Calu3 (cell line): ENCODE measurements at places on chromosomes 4 and X. TPM values are rescaled to one million over a fixed set of nuclear protein-coding genes. Genes with fewer than 3 reads are reported as not detected.
A peak's percentile ranks its signal among the peaks of the same experiment; 100 is the strongest.

TEX13C gene
- not detected in 2 replicates for total RNA-seq

GRCh38 chr4:69849969-69850368 lies 10.0 kb downstream of the SULT1E1 start:
- no peak for DNase-seq

KDR gene
- total RNA-seq: 0.09 TPM in 1 of 2 replicates, not detected in the other

GRCh38 chr4:133137571-133137970 lies 11.5 kb upstream of the PCDH10 start:
- DNase-seq: no peak

- DNase-seq: no peak
Measured at GRCh38 chr4:164508771-164509170, 245.2 kb upstream of the SMIM31 start.

DNA sequence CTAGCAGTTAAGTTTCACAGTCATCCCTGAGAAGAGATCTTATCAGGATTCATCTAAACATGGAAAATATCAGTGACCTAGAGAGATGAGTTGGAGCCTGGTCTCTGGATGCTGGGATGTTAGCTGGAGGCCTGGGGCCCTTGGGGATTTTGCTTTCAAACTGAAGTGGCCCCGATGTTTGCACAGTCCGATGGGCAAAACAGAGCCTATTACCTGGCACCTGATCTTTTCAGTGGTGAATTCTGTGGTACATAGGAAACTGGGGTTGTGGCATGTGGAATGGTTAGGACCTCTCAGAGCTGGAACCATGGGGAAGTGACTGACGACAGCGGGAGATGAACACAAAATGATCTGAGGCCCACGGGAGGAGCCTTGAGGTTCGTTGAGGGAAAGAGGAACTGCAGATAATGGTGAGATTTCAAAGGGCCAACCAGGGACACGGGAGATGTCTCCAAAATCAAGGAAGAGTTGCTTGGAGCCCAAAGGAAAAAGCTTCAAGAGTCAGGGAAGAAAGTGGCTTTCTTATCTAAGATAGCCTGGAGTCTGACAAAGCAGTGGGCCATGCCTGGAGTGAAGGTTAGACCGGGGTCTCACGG lies 17.8 kb upstream of the TENM3 start:
- no peak for DNase-seq

DNA sequence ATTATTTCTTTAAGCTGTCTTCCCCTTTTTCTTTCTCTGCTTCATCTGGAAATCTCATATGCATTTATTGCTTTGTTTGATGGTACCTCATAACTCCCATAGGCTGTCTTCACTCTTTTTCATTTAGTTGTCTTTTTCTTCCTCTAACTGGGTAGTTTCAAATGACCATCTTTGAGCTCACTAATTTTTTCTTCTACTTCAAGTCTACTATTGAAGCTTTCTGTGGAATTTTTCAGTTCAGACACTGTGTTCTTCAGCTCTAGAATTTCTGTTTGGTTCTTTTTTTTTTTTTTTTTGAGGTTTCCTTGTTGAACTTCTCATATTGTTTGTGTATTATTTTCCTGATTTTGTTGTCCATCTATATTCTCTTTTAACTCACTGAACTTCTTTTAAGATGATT lies 23.0 kb downstream of the CASK start:
- DNase-seq: no peak

DNA sequence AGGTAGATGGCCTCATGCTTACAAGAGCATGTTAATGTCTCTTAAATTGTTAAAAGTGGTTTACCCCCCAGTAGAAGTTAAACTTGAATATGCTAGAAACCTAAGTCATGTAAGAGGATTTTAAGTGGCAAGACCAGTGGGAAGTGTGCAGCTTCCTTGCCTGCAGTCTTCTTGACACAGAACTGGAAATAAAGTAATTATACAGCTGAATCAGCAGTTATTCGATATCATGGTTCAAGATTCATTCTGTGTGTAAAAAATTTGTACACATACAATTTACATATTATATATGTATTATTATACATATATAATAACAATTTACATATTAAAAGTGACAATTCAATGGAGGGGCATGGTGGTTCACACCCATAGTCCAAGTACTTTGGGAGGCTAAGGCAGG lies 24.1 kb downstream of the UGT2B4 start:
- DNase-seq: no peak

SPACA5 gene
- total RNA-seq: not detected in 2 replicates

C4orf50 gene
- not detected in 2 replicates for total RNA-seq

DNA sequence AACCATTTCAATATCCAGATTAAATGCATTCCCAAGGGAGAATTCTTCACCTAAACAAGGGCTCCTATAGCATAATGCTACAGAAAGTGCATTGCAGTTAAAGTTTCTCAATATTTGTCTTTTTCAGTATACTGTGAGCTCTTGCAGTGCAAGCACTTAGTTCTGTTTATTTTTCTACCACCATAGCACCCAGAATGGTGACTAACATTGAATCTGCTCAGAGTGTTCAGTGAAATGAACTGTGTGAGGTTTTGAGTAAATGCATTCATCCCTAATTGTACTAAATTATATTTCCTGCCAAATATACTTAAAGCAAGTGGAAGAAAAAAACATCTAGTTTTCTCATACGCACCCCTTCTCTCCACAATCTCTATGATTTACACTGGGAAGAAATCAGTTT lies 383.9 kb downstream of the PCDH7 start:
- no peak for DNase-seq

DNA sequence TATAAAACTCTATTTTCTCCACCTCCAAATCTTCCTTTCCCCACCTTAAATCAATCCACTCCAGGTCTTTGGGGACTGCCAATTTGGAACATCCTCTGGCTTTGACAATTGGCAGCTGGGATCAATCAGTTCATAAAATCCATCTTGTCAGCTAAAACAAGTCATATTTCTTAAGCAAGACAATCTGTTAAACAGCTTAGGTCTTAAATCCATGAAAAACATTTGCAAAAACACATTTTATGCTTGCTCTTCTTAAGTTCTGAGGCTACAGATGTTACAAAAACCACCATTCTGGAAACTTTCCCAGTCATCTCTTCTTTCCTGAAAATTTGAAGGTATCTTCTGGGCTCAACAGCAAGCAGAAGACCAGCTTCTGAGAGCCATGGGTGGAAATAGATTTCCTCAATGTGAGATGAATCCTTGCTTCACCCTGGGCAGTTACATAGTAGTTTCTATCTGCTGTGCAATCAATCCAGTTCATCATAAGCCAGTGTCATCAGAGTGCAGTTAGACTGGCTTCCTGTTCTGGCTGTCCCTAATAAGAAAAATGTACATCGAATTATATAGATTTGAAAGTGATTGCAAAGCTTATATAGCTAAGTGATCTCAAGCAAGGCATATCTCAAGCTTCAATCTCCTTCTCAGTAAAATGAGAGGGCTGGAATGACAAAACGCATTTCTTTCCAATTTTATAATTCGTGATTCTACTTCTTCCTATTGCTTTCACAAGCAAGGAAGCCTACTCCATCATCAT lies 402.7 kb upstream of the INTU start:
- DNase-seq: no peak

CT45A5 gene
- not detected in 2 replicates for total RNA-seq

GRCh38 chrX:102345916-102346315 lies 93.9 kb downstream of the NXF2B start:
- peak; percentile 58 for DNase-seq

DNA sequence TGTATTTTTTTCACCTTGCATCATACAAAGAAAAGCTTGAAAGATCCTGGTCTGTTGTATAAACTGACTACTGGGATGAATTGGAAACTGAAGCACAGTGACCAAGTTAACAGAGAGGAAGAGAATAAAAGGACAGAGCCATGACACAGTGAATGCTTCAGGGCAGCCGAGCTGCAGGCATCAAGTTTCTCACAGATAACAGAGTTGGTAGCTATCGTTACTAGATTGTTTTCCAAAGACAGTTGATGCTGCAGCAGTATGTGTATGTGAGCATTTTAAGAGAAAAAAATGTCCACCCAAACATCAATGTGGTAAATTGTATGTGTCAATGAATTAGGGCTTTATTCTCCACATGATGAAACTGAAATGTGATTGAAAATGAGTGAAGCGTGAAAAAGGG lies 1032.7 kb downstream of the ADGRL3 start:
- DNase-seq: no peak

DNA sequence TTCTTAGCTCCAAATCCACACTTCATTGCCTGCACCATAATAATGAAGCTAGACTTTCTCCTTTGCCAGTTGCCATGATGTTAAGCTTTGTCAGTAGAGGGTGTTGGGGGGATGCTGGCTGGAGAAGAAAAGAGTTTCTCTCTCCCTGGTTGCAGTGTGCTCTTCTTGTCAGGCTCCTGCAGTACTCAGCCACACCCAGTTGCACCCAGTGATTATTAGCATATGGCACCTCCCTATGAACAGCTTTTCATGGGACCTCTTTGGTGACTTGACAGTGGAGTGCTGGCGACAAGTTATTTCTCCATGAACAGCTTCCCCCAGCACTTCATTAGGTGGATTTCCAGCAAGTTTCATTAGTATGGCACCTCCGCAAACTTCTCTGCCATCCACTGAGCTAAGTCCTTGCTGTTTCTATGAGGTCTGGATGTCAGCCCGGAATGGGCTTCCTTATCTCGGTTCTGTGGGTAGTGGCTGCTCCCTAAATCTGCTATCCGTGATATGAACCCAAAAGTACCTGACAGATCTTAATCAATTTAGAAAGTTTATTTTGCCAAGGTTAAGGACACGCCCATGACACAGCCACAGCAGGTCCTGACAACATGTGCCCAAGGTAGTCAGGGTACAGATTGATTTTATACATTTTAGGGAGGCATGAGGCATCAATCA lies 18.8 kb upstream of the OTUD4 start:
- DNase-seq: no peak

DNA sequence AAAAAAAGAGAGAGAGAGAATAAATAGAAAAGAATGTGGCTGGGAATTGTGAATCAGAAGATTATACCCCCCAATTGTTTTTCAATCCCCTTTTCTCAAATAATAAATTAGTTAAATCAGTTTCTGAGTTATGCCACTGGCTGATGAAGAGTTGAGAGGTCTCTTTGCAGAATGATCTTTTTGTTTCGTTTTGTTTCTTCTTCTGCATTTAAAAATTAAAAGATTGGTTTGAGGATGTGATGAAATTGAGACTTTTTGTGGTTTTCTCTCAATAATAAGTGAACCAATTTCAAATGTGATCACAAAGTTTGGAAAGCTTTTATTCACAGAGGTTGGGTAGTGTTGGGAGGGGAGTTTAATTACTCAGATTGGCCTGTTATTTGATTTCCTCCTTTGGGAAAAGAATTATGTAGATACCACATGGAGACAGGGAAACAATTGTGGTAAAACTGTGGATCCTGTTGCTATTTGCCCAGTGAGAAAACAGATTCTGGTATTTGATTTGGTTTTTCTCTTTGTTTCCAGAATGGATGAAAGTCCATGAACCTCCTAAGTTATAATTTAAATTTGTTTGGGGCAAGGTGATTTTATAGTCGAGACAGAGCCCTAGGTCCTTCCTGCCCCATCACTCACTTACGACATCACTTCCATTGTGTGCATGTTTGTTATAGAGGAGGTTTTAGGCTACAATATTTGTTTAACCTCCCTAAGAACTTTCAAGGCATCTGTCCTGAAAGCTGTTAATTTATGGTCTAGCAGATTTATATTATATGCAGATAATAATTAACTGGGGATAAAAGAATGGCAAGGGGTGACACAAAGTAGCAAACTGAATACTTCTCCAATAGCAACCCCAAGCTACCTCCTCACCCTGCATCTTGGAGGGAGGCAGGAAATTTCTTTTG lies 92.0 kb upstream of the BMPR1B start:
- peak; percentile 26 for DNase-seq

IL21 gene
- not detected in 2 replicates for total RNA-seq

DNA sequence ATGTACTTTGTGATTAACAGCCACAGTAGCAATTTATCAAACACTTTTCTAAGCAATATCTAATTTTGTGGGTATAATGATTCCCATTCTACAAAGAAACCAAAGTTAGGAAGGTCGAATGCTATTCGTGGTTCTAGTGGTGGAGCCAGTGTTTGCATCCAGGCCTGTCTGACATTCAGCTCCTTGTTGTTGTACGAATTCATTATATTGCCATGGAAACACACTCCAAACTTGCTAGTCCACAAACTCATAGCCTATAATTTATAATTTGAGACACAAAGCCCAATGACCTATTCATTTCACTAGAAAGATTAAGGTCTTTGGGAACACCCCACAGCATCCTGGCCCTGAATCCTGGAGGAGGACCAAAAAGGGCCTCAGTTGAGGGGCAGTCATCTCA lies 52.0 kb upstream of the FRAS1 start:
- DNase-seq: no peak

SYP gene
- 1.9 and 2.7 TPM in 2 replicates for total RNA-seq

SMIM10 gene
- 1.8 and 2.4 TPM in 2 replicates for total RNA-seq

- no peak for DNase-seq
Measured at GRCh38 chr4:184273166-184274147, 55.8 kb upstream of the ENPP6 start.

RAB39B gene
- total RNA-seq: 0.38 and 0.44 TPM in 2 replicates

PLP1 gene
- total RNA-seq: not detected in 2 replicates

GABRA4 gene
- total RNA-seq: not detected in 2 replicates
